Activated CD4-positive, alpha-beta T cell treated with anti-CD3 and anti-CD28 coated beads, Interleukin-2, amount 10 ng/mL, durations not matched to agents 7 days and 5 days (primary cell): ENCODE measurements at places on chromosomes 4 and X. TPM values are rescaled to one million over a fixed set of nuclear protein-coding genes. Genes with fewer than 3 reads are reported as not detected.

The IL13RA1 gene
- total RNA-seq = not detected

The GPR143 gene
- not detected for total RNA-seq

The STOX2 gene
- total RNA-seq = not detected

The WWC2 gene
- total RNA-seq = 0.52 TPM

The XK gene
- total RNA-seq = 0.04 TPM

The S100P gene
- total RNA-seq = 5.3 TPM

The CAPN6 gene
- not detected for total RNA-seq

The MOSPD2 gene
- total RNA-seq = 16.5 TPM

The TRPC5OS gene
- total RNA-seq = not detected

- no peaks in the 10 kb centered on the region for H3K27me3 ChIP-seq
- H3K4me3 ChIP-seq = no peak overlapping the region
- H3K36me3 ChIP-seq = no peaks in the 10 kb centered on the region
Observed at GRCh38 chr4:55214172-55214571, 88.8 kb upstream of the KDR start.

GRCh38 chrX:15056044-15056443, 182.8 kb downstream of the MOSPD2 start:
- no peak overlapping the region for H3K27ac ChIP-seq
- H3K27me3 ChIP-seq = peaks cover 5% of the 10 kb centered on the region
- no peak overlapping the region for H3K4me3 ChIP-seq
- DNase-seq = no peak

DNA sequence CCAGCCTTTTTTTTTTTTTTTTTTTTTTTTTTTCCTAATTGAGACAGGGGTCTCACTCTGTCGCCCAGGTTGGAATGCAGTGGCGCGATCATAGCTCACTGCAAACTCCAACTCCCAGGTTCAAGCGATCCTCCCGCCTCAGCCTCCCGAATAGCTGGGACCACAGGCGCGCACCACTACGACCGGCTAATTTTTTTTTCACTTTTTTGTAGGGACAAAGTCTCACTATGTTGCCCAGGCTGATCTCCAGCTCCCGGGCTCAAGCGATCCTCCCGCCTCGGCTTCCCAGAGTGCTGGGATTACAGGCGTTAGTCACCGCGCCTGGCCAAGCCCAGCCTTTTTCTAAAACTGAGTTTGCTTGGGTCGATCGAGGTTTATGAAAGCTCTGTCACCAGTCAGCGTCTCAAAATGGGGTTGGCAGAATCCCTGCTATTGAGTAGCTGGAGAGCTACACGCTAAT, 1.3 kb upstream of the OTUD5 start:
- H3K27ac ChIP-seq = peak overlapping the region; percentile 100
- H3K4me1 ChIP-seq = peaks cover 43% of the 10 kb centered on the region
- peaks cover 9% of the 10 kb centered on the region for H3K36me3 ChIP-seq

DNA sequence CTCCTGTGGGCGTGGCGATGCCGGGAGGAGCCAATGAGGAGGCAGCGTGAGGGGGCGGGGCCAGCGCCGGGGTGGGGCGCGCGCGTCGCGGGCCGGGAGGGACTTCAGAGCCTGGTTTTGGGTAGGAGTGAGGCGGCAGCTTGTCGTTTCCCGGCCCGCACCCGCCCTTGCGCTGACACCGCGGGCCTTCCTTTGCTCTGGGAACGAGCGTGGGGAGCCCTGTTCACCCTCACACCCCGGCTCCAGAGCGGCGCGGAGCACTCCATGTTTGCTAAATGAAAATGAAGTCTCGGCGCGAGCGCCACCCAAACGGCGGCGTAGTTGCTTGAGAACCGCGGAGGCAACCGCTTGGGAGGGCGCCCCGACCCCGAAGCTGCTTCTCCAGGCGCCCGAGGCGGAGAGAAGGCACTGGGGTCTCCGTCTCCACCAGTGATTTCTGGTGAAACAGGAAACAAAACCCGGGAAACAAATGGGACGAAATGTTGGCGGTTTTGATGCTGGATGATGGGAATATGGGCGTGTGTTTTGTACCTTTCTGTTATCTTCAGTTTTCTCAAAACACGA, 497 bp upstream of the GRPEL1 start:
- H3K36me3 ChIP-seq = peaks cover 19% of the 10 kb centered on the region
- H3K27ac ChIP-seq = peak overlapping the region; percentile 94
- peaks cover 11% of the 10 kb centered on the region for H3K27me3 ChIP-seq
- peak overlapping the region; percentile 92 for H3K4me3 ChIP-seq
- DNase-seq = no peak

DNA sequence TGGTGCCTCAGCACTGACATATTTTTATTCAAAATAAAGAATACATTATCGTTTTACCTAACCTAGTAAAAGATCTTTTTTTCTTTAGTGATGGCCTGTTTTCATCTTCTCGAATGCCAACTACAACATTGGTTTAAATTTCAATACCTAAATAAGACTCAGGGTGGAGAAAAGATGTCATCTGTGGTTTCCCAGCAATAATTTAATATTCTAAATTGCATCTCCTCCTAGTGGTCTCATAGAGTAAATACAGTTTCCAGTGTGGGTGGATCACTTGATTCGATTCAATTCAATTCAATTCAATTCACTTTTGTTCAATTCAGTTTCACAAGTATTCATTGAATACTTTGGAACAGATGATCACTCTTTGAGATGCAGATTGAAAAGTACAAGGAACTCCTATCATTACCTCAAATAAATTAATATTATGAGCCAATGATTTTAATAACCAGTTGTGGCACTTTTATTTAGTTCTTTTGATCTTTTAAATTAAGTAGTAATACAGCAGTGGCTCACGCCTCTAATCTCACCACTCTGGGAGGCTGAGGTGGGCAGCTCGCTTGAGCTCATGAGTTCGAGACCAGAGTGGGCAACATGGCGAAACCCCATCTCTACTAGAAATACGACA, 427.2 kb downstream of the FAT4 start:
- H3K4me3 ChIP-seq = no peak overlapping the region
- no peak for DNase-seq
- no peaks in the 10 kb centered on the region for H3K4me1 ChIP-seq
- no peaks in the 10 kb centered on the region for H3K36me3 ChIP-seq

DNA sequence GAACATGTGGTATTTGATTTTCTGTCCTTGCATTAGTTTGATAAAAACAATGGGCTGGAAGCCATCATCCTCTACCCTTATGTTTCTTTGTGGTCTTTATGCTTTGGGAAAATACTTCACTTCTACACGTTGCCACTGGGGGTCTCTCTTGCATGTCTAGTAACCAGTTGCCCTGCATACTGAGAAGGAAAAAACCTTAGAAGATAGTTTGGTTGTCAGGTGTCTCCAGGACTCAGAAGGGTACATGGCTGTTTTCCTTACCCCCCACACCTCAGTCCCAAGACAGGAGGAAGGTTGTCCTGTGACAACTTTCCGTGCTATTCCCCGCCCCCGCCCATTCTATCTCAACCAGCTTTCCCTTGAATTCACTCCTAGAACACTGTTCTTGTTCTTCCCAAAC, 62.1 kb upstream of the LANCL3 start:
- no peaks in the 10 kb centered on the region for H3K4me1 ChIP-seq
- H3K36me3 ChIP-seq = no peaks in the 10 kb centered on the region
- no peak overlapping the region for H3K4me3 ChIP-seq
- peaks cover 7% of the 10 kb centered on the region for H3K27me3 ChIP-seq
- no peak overlapping the region for H3K27ac ChIP-seq

- H3K4me1 ChIP-seq = peaks cover 30% of the 10 kb centered on the region
- DNase-seq = peak; percentile 23
- H3K36me3 ChIP-seq = no peaks in the 10 kb centered on the region
- no peaks in the 10 kb centered on the region for H3K27me3 ChIP-seq
- no peak overlapping the region for H3K4me3 ChIP-seq
Observed at GRCh38 chrX:55118574-55118973, 29.8 kb downstream of the PAGE2 start.

DNA sequence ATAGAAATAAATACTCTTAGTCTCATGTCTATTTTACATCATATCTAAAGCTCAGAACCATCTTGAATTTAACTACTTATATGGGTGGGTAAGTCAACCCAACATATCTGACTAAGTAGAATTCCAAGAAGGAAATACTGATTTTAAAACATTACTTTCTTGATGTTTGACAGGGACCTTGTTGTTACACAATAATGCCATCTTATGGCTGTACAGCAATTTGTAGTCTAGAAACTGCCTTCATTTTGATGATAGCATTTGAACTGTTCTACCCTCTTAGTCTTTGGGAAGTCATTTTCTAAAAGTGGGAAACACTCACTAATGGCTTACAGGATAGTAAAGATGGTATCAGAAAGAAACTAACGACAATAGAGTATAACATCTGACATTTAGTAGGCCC, 929.5 kb downstream of the DMD start:
- no peak for DNase-seq
- H3K36me3 ChIP-seq = no peaks in the 10 kb centered on the region
- H3K4me1 ChIP-seq = no peaks in the 10 kb centered on the region
- H3K4me3 ChIP-seq = no peak overlapping the region

GRCh38 chrX:132592880-132593279, 104.0 kb upstream of the MBNL3 start:
- H3K27ac ChIP-seq = no peak overlapping the region
- DNase-seq = peak; percentile 6
- no peak overlapping the region for H3K4me3 ChIP-seq
- no peaks in the 10 kb centered on the region for H3K36me3 ChIP-seq

GRCh38 chrX:25737540-25737939, 400.6 kb upstream of the MAGEB18 start:
- no peak overlapping the region for H3K4me3 ChIP-seq
- no peak overlapping the region for H3K27ac ChIP-seq
- no peaks in the 10 kb centered on the region for H3K27me3 ChIP-seq

GRCh38 chrX:101219116-101219863, at the start of gene DRP2:
Gene DRP2, plus strand, starts transcription at chrX:101219786. Its CDS starts 11,862 bp downstream, at chrX:101231648.
- H3K27ac ChIP-seq = peak within 1 kb of the TSS; percentile 11
- no peaks in the 10 kb centered on the region for H3K4me1 ChIP-seq
- H3K4me3 ChIP-seq = no peak within 1 kb of the TSS
- no peaks in the 10 kb centered on the region for H3K36me3 ChIP-seq

DNA sequence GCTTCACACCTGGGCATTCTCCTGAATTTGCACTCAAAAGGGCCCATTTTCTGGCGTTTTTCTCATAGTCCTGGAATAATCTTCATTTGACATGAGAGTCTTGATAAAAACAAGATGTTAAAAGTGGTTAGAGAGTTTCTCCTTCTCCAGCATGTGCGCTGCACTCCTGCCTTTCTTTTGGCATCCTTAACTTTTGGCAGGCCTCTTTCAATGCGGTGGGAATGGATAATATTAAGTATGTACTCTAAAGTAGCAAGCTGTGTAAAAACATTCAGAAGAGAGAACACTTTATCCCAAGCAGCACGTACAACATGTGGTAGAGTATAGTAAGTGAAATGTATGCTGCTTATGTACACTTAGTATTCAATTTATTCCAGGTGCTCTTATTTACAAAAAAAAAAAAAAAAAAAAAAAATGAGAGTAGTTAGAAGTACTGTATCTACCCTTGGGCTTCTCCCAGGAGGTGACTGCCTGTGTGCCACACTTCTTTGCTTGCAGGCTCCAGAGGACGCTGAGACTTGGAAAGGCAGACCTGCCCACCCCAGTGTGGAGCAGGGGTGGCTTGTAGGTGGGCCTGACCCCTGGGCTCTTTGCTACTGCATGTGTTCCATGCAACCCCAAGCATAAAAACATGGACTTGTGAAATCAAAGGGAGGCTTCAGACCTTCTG, 3.9 kb downstream of the FGF2 start:
- H3K36me3 ChIP-seq = peaks cover 8% of the 10 kb centered on the region
- peaks cover 57% of the 10 kb centered on the region for H3K27me3 ChIP-seq
- no peak for DNase-seq

DNA sequence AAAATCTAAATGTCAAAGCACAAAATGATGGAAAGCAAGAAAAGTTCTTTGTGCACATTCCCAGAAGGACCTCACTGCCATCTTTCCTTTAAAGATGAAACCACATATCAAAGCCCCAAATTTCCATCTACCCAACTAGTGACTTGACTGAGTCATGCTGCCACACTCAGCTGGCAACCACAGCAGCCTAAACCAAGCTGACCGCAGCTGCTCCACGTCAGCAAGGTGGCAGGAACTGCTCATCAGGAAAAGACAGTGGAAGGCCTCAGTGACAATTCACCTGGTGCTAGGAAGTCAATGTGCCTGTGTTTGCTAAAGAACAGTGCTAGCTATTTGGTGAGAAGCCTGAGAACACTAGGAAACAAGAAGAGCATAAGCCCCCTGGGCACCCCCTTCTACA, 26.1 kb downstream of the ACOX3 start:
- no peak overlapping the region for H3K4me3 ChIP-seq
- peaks cover 11% of the 10 kb centered on the region for H3K36me3 ChIP-seq
- H3K27ac ChIP-seq = no peak overlapping the region

GRCh38 chr4:128558896-128559679, 250.4 kb upstream of the JADE1 start:
- no peaks in the 10 kb centered on the region for H3K36me3 ChIP-seq
- H3K27ac ChIP-seq = no peak overlapping the region
- H3K4me3 ChIP-seq = no peak overlapping the region
- H3K27me3 ChIP-seq = peaks cover 6% of the 10 kb centered on the region
- H3K4me1 ChIP-seq = peaks cover 1% of the 10 kb centered on the region
- DNase-seq = no peak

- H3K27me3 ChIP-seq = peaks cover 4% of the 10 kb centered on the region
- no peak for DNase-seq
- no peak overlapping the region for H3K27ac ChIP-seq
- H3K4me1 ChIP-seq = no peaks in the 10 kb centered on the region
- H3K4me3 ChIP-seq = no peak overlapping the region
Observed at GRCh38 chrX:54826598-54826997, 19.1 kb downstream of the MAGED2 start.

- no peak for DNase-seq
- H3K36me3 ChIP-seq = no peaks in the 10 kb centered on the region
- peak overlapping the region; percentile 66 for H3K4me3 ChIP-seq
Observed at GRCh38 chrX:72713130-72713529, 976 bp downstream of the PHKA1 start.

GRCh38 chr4:169098532-169098931, 88.5 kb upstream of the CBR4 start:
- no peak for DNase-seq
- H3K27me3 ChIP-seq = no peaks in the 10 kb centered on the region
- H3K4me1 ChIP-seq = no peaks in the 10 kb centered on the region
- no peak overlapping the region for H3K27ac ChIP-seq
- H3K36me3 ChIP-seq = no peaks in the 10 kb centered on the region

GRCh38 chrX:153722704-153723350, 1.4 kb downstream of the BCAP31 start:
- H3K36me3 ChIP-seq = peaks cover 28% of the 10 kb centered on the region
- peak overlapping the region; percentile 85 for H3K4me3 ChIP-seq
- H3K27ac ChIP-seq = peak overlapping the region; percentile 82
- DNase-seq = no peak

DNA sequence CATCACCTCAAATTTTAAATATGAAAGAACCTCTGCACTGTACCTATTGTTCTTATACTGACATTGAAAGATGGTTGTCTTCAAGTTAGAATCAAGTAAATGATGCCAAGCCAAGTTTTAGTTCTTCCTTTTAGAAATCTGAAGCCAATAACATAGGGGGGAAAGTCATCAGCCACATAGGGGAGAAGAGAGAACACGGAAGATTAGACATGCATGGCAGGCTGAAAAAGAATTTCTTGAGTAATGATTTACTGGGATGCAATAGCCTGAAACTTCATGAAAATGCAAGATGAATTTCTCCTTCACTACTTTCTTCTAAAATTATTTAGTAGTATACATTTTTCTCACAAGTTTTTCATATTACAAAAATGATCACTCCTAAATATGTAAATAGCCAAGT, 13.6 kb upstream of the EPGN start:
- H3K27me3 ChIP-seq = no peaks in the 10 kb centered on the region
- no peaks in the 10 kb centered on the region for H3K36me3 ChIP-seq
- H3K4me3 ChIP-seq = no peak overlapping the region

GRCh38 chrX:37627602-37628001, 56.1 kb downstream of the LANCL3 start:
- no peaks in the 10 kb centered on the region for H3K27me3 ChIP-seq
- H3K4me3 ChIP-seq = no peak overlapping the region
- no peaks in the 10 kb centered on the region for H3K4me1 ChIP-seq
- H3K36me3 ChIP-seq = no peaks in the 10 kb centered on the region
- no peak for DNase-seq
